ENCODE measurements at places on chromosomes 4 and X. TPM values are rescaled to one million over a fixed set of nuclear protein-coding genes. Genes with fewer than 3 reads are reported as not detected.

DNA sequence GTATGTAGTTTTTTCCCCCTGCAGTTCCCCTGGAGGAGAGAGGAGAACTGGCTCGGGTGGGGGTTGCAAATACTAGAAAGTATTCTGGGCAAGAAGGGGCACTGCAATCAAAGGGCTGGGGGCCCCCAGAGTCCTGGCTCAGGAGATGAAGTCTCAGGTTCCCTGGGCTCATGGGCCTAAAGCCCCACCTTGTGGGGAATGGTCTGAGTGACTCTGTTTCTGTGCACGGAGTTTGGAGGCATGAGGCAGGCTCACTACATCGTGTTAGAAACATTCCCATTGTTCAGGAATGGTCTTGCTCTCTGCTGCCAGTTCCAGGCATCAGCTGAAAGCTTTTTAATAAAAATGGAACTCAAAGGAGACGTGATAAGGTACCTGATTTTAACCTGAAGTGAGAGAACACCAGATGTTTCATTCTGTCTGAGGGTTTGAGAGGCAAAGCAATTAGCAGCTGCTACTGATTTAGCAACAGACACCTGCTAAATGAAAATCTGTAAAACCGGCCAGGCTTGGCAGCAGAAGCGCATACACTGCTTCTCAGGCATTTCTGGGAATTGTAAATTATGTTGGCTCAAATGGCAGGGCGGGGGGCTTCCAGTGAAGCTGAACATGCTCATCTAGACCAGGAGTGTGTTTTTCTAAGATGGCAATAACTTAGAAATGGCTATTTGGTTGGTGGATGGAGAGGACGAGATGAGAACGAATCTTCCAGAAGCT, 122.7 kb downstream of the TMEM164 start:
- H3K4me3 ChIP-seq = no peak overlapping the region
- H3K27ac ChIP-seq = no peak overlapping the region
- H3K36me3 ChIP-seq = no peaks in the 10 kb centered on the region
- no peak for DNase-seq
- H3K27me3 ChIP-seq = no peaks in the 10 kb centered on the region
- no peaks in the 10 kb centered on the region for H3K4me1 ChIP-seq

Gene TMEM255A
- 9.4 TPM for total RNA-seq

DNA sequence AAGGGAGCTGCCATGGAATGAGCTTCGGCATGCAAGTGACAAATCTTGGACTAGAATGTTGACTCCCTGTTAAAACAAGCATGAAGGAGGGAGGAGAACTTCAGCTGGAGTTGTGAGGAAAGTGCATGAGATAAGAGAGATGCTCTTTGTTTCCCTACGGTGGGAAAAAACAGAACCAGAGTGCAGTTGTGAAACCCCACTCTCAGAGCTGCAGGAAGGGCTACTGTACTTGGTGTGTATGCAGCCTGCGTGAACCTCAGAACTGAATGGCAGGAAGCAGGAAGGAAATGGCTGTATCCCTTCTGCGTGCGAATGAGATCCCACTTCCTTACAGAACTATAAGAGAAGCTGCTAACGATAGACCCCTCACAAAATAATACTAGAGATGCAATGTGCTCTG, 57.2 kb downstream of the EGF start:
- H3K4me3 ChIP-seq = no peak overlapping the region
- no peaks in the 10 kb centered on the region for H3K27me3 ChIP-seq
- H3K36me3 ChIP-seq = no peaks in the 10 kb centered on the region
- no peak for DNase-seq

Gene COX7B2
- 12.7 TPM for total RNA-seq

Gene PAK3
- not detected for total RNA-seq

- no peaks in the 10 kb centered on the region for H3K36me3 ChIP-seq
- no peak overlapping the region for H3K4me3 ChIP-seq
- H3K27ac ChIP-seq = no peak overlapping the region
These were observed 343.5 kb downstream of the RAPGEF2 start for GRCh38 chr4:159446266-159446976.

Data from PC-9 (cell line).